ENCODE measurements at places on chromosomes 5 and 9.

DNA sequence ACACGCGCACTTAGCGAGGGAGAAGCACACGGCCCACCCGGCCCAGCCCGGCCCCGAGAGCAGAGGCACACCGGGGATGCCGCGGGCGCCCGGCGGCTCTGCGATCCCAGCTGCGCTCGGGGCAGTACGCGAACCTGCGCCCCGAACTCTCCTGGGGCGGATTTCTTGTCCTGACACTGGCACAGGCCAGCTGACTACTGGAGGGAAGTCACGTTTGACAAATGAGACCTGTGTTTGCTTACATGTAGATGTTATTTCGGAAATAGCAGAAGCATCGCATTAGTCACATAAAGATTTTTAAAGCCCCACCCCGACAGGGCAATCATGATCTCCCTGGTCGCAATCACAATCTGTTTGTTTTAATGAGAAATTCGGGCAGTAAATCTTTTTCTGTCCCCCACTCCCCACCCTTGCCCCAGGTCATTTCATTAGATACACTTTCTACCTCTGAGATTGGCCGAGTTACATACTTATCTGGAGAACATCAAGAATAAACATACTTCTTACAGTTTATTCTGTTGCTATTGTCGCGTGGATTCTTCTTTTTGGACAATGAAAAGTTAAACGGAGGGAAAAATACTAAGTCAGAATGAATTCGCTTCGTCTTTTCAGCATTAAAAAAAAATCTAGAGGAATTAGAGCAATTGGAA is 518.9 kb downstream of the CTNND2 start:
- no peak for DNase-seq

- DNase-seq, result no peak
These were observed 31.0 kb downstream of the EPB41L4A start for GRCh38 chr5:112388074-112388473.

DNA sequence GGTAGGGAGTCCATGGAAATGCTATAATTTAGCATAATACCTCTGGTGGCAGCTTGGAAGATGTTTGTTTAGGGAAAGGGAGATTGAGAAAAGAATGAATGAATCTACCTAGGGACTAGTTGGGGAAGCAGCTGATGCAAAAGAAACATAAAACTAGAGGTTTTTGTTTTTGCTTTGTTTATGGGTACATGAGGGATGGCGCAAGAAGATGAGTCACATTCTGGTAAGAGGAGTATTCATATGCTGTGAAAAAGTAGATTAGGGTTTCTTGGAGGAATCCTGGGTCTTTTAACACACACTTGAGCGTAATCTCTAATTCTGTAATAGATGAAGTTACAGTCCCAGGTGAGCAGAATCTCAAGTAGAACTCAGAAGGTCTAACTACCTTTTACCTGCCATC is 17.1 kb downstream of the C9orf43 start:
- no peak for DNase-seq

- no peak for DNase-seq
These were observed 49.7 kb upstream of the FOXB2 start for GRCh38 chr9:76969716-76970115.

- no peak for DNase-seq
These were observed 13.5 kb upstream of the MAP1B start for GRCh38 chr5:72093824-72094223.

GRCh38 chr9:138098908-138099791 is 221.6 kb downstream of the CACNA1B start:
- DNase-seq, result no peak

GRCh38 chr9:134325813-134326723 is at the start of gene RXRA:
TSS of gene RXRA (plus strand) at chr9:134326455. CDS start at chr9:134326632, 177 bp downstream.
- DNase-seq, result peak; percentile 68

DNA sequence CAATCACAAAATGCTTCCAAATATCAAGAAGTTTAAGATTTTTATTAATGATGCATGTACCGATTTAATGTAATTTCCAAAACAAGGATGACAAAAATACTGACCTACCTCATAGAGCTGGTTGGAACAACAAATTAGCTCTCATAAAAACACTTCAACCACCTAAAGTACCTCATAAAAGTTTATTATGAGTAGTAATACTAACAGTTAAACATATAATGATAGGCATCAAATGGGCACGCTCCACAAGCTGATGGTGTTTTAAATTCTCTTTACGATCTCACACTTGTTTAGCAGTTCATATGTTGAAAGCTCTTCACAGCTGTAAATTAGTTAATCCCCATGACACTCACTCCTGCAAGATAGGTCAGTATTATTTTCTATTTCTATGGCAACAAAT is 150.0 kb upstream of the KIF2A start:
- no peak for DNase-seq

- no peak for DNase-seq
These were observed 38.2 kb downstream of the GALNT10 start for GRCh38 chr5:154228696-154229095.

DNA sequence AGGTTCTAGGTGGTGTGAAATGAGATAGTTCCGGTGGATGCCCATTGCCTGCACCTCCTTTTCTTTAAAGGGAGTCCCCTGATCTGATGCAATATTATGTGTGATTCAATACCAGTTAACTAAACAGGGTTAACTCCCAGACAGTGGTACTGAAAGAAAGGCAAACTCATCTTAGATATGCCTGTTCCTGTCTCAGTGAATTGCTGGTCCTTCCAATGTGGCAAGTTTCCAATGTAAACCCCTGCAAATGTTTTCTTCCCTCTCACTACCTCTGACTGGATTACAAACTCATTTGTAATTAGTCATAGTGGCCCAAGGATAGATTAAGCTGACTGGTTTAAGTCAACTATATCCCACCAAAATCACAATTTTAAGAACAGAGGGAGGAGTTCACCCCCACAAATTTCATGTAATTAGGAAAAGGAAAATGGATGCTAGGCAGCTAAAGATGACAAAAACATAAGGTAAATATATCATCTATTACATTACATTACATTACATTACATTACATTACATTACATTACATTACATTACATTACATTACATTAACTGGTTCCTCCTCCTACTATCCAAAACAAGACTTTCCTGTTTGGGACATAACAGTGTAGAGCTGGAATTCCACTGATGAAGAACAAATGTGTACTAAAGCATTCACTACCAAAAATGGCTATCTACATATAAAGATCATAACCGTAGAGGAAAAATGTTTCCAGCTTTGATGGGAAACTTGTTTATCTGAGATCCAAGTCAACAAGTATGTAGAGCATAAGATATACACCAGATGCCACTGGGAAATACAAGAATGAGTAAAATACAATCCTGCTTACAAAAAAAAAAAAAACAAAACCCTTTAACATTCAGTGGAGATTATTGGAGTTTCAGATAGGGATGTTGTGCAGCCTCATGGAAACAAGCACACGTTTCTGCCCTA is 121.5 kb upstream of the SNX2 start:
- no peak for DNase-seq

GRCh38 chr9:109619310-109619709 is 121.2 kb upstream of the PTPN3 start:
- DNase-seq, result no peak

DNA sequence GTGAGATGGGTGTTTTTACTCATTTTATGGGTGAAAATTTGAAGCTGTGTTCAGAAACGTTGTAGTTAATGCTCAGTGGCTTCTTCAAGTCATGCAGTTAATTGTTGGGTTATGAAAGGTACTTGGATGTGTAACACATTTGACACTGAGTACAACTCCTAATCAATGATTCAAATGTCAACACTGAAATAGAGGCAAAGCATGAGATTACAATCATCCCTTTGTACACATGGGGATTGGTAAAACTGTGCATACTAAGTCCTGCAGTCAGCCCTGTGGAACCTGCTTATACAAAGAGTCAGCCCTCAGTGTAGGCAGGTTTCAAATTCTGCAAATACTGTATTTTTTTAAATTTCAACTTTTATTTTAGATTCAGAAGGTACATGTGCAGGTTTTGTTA is 3.3 kb downstream of the ABLIM3 start:
- no peak for DNase-seq

- no peak for DNase-seq
These were observed 614.1 kb downstream of the PTPRD start for GRCh38 chr9:9998491-9999287.

DNA sequence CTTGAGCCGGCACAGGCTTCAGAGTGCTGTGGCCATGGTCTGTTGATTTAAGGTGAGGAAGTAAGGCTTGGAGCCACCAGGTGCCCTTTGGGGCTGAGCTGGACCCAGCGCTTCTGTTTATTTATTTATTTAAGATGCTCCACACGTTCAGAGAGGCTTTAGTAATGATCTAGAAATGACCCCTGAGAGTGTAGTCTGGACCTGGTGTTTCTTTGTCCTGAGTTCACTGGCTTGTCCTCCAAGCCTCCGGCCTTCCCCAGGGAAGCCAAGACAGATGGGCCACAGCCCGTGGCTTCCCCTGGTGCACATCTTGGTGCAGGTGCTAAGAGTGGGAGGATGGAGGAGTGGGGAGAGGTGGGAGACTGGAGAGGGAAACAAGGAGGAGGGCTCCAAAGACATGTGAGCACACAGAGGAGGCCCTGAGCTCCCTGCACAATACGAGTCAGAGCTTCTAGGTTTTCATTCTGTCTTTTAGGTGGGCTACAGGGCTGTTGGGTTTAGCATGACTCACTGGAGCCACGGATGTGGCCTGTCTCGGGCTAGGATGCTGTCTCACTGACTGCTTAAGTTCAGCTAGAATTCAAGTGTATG is 56.9 kb downstream of the AHRR start:
- no peak for DNase-seq

DNA sequence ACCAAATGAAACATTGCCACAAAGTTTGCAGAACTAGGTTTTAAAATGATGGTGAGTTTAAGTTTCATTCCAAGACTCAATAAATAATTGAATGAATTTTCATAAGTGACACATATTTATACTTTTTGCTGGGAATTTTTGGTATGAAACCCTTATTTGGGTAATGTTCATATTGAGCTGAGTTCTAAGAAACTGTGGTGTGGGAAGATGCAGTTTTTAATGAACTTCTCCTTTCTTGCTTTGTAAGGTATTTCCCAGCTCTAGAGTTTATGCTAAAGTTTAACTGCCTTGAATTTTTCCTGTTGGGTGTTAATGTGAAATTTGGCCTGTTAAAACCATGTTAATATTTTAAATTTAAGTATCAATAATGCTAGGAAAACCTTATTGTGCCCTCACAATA is 15.1 kb downstream of the RABGAP1 start:
- no peak for DNase-seq

DNA sequence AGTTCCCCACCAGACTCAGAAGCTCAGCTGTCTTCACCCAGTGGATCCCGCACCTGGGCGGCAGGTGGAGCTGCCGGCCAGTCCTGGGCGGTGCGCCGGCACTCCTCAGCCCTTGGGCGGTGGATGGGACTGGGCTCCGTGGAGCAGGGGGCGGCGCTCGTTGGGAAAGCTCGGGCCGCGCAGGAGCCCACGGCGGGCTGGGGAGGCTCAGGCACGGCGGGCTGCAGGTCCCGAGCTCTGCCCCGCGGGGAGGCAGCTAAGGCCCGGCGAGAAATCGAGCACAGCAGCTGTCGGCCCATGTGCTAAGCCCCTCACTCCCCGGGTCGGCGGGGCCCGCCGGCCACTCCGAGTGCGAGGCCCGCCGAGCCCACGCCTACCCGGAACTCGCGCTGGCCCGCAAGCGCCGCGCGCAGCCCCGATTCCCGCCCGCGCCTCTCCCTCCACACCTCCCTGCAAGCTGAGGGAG is 560.0 kb downstream of the BRINP1 start:
- no peak for DNase-seq

- peak; percentile 74 for DNase-seq
These were observed at the start of gene NPDC1 for GRCh38 chr9:137046088-137046787. TSS of gene NPDC1 (minus strand) at chr9:137046177. CDS start at chr9:137045989, 188 bp downstream.

DNA sequence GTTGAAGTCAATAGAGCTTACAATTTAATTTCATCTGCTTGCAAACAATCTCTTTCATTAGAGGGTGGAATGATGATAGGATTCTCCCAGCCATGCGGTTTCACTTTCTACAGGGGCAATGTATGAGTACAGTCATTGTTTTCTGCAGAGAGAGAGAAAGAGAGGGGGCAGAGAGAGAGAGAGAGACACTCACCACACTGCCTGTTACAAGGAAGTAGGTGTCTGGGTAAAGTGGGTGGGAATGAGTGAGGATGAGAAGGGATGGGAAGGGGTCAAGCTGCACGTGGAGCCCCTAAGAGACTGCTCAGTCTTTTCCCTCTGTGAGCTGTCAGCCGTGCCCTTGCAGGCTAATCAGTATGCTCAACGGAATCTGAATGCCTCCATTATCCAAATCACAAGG is 454.3 kb downstream of the KDM4C start:
- no peak for DNase-seq

- no peak for DNase-seq
These were observed 103.2 kb downstream of the PDE4D start for GRCh38 chr5:59790376-59790775.

- DNase-seq, result no peak
These were observed 755 bp downstream of the DND1 start for GRCh38 chr5:140672455-140673186.

GRCh38 chr5:149217096-149217802 is 54.4 kb upstream of the AFAP1L1 start:
- no peak for DNase-seq

DNA sequence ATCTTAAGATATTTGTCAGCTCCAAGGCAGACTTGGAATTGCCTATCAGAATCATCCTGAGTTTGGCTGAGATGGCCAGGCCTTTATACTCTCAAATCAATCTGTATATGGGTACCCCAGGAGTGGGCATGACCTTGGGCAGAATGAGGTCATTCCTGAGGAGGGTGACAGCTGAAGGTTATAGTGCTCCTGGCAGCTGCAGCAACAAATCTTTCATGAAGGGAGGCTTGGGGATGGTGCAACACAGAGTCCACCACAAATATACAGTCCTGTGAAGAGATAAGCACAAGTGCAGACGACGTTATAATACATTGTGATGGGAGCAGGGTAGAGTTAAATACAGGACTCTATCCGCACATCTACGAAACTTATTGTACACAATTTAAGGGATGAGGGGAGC is 21.1 kb upstream of the TRIO start:
- no peak for DNase-seq

- DNase-seq, result peak; percentile 53
These were observed 64.2 kb upstream of the FST start for GRCh38 chr5:53416144-53416738.

DNA sequence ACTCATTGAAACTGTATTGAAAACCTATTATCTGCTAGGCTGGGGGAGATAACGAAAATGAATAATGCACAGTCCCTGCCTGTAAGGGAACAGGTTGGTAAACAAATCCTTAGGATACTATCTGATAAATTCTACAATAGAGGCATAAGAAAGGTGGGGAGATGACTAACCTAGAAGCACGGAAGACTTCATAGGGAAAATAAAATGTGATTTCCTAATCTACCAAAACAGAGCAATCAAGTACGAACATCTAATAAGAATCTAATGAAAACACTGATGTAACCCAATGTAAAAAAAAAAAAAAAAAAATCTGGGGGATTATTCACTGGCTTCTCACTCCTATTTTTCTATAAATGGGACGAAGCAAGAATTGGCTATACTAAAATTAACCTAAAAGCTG is 124.4 kb downstream of the SLF1 start:
- DNase-seq, result no peak
